ENCODE measurements at places on chromosomes 3 and 15.

- DNase-seq = no peak
Observed at GRCh38 chr15:71651750-71652186, 158.6 kb upstream of the NR2E3 start.

GRCh38 chr15:81056304-81056703 is 55.6 kb downstream of the TLNRD1 start:
- no peak for DNase-seq

DNA sequence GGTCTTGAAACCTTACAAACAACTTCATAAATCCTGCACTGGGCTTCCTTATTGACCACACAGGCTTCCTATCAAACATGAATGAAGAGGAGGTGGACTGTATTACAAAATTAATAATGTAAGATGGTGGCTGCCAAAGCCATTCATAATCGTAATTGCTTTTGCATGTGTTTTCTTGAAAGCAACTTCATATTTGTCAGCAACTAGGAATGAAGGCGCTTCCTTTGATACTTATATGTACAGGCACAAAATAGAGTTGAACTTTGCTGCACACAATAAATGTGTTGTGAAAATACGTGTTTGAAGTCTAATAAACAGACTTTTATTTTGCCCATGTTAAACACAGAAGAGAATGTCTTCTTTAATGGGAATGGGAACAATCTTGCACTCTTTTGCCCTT is 72.1 kb upstream of the OXTR start:
- no peak for DNase-seq

DNA sequence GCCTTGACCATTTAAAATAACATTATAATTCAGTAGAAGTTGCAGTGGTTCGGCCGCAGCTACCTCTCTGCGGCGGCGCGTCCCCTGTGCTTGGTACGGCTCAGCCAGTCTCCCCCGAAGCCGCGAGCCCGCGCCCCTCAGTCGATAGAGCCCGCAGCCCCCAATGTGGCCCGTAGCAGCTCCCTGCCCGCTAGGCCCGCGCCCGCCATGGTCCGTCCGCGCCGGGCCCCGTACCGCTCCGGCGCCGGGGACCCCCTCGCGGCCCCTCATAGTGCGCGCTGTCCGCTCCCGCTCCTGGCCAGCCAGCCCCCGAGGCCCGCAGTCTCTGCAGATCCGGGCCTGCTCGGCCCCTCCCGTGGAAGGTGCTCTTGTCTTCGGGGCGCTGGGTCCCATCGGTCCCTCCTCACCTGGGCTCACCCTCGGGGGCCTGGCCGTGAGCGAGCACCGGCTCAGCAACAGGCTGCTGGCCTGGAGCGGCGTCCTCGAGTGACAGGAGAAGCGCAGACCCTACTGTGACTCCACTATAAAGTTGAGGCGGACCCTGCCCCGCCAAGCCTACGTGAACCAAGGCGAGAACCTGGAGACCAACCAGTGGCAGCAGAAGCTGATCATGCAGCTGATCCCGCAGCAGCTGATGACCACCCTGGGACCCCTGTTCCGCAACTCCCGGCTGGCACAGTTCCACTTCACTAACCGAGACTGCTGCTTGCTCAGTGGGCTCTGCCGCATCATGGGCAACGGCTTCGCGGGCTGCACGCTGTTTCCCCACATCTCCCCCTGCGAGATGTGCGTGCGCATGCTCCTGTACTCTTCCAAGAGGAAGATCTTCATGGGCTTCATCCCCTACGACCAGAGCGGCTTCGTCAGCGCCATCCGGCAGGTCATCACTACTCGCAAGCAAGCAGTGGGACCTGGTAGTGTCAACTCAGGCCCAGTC is 21.8 kb upstream of the GPR156 start:
- DNase-seq = no peak

DNA sequence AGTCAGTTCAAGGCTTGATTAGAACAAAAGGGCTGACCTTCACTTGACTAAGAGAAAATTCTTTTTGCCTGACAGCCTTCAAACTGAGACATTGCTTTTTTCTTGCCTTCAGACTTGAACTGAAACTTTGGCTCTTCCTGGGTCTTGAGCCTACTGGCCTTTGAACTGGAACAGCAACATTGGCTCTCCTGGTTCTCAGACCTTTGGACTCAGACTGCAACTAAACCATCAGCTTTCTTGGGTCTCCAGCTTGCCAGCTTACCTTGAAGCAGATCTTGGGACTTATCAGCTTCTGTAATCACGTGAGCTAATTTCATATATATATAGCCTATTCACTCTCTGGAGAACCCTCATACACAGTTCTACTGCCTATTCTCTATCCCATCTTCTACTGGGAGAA is 19.5 kb upstream of the WDR49 start:
- no peak for DNase-seq

All from activated CD4-positive, alpha-beta T cell treated with anti-CD3 and anti-CD28 coated beads for 4 hours (primary cell).